ENCODE measurements at places on chromosomes 3 and 15.
A peak's percentile ranks its signal among the peaks of the same experiment; 100 is the strongest.

GRCh38 chr3:14481646-14482036, 58.5 kb downstream of the GRIP2 start:
- DNase-seq: no peak

DNA sequence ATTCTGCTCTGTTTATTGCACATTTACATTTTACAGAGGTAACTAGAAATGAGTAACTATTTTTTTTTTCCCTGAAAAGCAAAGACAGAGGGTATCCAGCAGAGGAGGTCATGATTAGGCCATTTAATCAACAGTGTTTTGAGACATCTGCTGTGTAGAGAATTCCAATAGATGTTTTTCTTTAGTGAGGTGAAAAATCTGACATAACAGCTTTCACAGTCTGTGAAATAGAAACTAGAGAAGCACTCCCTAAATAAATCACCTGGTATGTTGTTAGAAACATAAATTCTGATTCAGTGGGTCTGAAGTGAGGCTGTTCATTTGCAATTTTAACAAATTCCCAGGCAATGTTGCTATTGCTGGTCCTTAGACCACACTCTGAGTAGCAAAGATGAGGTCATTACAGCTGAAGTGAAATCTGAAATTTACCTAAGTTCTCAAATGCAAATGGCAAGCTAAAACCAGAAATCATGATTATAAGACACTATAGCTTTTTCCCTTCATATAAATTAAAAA, 329.2 kb upstream of the LRRC3B start:
- no peak for DNase-seq

DNA sequence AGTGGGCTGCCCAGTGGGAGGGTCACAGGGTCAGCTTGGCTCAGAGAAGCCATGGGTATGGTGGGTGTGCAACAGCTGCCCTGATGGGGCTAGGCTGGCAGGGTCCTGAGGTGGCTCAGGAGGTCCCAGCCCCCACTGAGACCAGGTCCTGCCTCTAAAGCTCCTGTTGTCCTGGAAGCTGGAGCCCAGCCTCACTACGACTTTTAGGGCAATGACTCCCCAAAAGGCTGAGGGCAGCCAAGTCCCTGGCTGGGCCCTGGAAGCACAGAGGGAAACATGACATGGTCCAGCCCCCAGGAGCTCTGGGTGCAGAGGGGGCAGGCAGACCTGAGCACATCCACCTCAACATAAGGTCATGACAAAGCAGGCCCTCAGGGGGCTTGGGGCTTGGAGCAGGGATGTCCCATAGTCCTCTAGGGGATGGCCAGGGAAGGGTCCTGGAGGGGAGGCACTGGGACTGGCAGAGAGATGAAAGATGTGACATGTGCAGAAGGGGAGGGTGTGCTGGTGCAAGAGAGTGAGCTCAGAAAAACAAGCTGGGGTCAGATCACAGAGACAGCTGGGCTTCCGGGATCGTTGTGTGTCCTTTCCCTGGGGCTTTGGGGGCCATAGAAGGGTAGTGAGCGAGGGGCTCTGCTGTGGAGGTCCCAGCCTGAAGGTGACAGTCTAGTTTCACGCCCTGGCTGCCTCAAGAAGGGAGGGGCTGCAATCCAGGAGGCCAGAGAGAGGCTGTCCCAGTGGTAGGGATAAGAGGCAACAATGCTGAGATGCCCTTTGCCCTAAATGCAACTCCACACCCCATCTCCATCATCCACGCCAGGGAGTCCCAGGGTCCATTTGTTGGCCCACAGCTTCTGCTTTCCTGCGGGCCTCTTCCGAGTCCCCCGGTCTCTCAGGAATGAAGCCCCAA, 639 bp upstream of the ITIH3 start:
- no peak for DNase-seq

DNA sequence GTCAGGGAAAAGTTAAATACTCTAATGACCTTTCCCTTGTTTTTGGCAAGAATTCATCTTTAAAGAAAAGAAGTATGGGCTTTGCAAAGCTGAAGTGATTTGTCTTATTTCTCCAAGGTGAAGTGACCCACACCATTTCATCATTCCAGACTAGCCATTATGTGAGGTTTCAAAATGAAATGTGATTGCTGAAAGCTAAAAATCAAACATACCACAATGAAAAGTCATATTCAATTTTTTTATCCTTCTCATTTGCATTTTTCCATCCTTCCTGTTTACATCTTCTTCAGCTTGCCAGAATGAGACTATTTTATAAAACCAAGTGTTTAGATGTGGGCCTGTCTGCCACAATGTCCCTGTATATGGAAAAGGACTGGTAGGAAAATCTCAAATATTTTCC, 142.3 kb upstream of the STRIT1 start:
- no peak for DNase-seq

DNA sequence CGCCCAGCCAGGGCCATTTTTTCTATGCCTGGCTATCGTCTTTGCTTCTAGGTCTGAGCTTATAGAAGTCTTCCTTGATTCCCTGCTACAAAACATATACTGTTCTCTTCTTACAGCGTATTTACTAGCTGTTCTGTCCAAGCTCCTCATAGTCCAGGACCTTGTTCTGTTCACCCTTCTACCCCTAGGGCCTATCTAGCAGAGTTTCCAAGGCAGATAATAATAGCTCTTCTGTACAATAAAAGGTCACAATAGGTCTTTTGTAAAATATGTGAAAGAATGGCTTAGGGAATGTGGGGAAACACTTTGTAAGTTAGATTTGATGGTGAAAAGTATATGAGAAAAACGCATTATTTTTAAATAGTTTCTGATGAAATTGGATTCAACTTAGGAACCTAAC, 158.2 kb downstream of the P3H2 start:
- DNase-seq: no peak

DNA sequence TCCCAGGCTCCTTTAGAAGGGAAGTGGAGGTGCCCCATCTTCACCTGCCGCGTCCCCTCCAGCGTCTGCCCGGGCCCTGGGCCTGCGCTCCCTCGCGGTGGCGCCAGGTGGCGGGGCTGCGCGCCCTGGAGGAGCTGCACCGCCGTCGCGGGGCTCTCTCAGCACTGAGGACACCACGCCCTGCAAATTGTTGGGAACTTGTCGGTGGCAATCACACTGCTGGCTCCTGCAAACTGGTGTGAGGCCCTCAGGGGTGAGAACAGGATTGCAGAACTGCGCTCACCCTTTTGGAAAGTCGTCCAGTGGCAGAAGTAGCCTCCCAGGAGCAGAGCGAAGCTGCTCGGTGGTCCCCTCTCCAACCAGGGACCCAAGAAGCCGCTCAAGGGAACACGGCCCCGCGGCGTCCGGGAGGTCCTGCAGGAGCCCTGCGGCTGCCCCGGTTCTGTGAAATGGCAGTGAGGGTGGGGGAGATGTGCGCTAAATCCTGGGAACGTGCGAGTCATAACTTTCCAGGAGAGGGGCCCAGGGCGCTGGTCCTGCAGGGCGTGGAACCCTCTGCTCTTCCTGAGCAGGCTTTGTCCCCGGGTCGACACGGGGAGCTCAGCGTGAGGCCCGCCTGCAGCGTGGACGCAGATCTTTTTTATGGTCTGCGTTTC, 995 bp upstream of the LRRK1 start:
- peak; percentile 3 for DNase-seq

- DNase-seq: no peak
These were observed 9.7 kb downstream of the APH1B start for GRCh38 chr15:63287109-63287508.

GRCh38 chr3:125175295-125176078, 37.1 kb downstream of the SLC12A8 start:
- no peak for DNase-seq

- DNase-seq: no peak
These were observed 441.9 kb upstream of the THRB start for GRCh38 chr3:24936574-24936973.

DNA sequence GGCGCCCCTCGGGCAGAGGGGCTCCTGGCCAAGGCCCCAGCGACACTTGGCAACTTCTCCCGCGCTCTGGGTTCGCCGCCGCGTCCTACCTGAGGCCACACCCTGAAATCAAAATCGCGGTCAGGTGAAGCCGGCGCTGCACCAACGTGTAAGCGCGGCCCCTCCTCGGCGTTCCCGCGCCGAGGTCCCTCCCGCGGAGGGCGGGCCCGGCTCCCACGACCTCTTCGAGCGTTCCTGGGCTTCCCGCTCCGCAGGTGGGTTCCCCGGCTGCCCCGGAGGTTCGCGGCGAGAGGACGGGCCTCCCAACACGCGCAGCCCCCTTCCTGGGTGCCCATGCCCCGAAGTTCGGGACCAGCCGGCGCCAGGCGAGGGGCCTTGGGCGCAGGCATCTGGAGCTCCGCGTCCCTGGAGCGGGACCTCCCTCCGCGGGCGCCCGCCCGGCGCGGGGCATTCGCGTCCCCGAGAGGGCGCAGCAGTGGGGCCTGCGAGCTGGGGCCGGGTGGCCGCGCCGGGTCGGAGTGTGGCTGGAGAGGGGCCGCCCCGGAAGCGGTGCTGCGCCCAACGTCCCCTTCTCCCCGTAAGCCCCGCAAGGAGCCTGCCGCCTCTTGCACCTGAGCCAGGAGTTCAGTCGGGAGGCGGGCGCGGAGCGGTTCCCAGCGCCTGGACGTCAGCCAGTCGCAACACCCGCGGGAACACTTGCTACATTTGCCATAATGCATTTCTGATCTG, 13.7 kb downstream of the PAK6 start:
- no peak for DNase-seq

- no peak for DNase-seq
These were observed 234.1 kb downstream of the RORA start for GRCh38 chr15:60994963-60995475.

DNA sequence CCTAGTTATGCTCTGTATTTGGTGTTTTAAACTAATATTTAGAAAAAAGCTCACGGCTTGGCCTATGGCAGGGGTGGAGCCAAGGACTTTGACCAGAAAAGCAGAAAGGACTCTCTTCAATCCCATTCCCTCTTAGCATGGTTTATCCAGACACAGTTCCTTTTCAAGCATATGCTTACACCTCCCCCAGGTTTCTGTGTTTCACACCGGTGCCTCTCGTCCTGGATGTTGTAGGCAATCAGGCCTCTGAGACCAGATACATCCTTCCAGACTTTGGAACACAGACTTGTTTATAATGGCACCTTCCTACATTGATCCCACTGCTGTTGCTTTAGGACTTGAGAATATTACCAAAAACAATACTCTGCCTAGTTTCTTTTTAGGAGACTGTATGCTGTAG, 440.5 kb upstream of the ARPP21 start:
- DNase-seq: no peak

- DNase-seq: no peak
These were observed 91.6 kb downstream of the CDIN1 start for GRCh38 chr15:36671017-36671416.

DNA sequence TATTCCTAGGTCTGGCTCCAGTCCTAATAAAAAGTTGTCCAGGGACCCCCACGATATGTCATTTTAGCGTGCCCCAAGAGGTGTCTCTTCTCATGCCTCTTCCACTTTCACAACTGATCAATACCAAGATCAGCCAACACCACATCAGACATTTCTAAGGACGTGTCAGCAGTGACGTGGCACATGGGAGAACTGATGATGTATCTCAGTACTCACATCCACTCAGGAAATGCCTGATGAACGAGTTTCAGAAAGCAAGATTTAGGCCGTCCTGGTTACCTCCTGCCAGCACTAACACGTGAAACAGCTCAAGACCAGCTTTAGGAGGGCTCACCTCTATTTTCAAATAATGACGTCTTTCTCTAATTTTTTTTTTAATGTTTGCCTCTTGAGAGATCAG, 19.6 kb downstream of the VGLL4 start:
- DNase-seq: no peak

DNA sequence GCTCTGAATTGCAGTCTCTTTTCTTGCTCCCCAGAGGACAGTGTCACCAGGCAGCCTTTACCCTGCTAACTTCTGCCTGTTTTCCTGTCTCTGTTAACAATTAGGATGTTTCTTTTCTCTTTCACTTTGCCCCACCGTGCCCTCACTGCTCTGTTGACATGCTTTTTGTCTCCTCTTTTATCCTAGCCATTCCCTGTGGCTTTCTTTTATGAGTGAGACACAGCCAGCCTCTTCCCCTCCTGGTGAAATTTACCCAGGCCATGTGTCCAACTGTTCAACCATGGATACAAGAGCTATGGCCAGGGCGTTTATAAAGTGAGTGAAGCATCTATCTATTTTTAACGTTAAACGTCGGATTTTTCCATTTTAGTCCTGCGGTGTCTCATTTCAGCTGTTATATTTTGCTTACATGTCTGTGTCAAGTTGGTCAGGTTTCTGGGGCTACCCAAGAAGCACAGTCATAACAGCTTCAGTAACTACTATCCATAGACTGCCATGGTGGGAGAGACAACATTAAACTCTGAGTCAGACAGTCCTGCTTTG, 443.2 kb upstream of the AZI2 start:
- DNase-seq: no peak

DNA sequence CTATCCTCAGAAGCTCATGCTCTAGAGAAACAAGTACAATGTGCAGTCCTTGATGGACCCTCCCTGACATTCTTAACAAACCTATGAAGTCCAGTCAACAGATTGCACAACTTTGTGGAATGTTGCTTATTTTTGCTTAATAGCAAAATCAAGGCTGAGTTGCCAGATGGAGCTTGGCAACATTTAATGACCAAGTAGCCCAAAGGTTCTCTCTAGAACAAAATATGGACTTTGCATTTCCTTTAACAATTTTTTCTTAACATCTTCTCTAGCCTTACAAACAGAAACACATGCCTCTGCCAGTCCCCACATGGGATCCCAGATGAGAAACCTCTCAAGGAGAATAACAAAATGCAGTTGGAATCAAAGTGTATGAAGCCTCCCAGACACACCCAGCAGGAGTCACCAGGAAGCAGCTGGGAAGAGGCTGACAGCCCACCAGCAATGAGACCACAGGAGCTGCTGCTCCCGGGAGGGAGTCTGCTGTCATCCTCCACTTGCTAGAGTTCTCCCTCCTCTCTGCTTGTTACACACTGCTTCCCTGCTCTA, 422.5 kb upstream of the CDIN1 start:
- no peak for DNase-seq

DNA sequence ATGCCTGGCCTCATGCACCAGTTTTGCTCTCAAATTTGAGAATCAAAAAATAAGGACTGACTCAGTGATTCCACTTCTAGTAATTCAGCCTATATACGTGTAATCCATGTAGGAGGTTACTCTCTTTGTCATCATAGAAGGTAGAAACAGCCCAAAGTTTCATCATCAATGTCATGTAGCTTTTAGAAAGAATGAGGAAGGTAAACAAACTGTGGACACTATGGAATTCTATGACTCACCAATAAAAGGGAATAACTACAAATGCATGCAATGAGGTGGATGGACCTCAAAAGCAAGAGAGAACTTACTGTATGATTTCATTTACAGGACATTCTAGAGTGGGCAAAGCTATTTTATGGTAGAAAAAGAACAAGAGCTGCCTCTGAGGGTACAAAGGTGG, 93.2 kb upstream of the LRIG1 start:
- DNase-seq: no peak

GRCh38 chr3:74801924-74802323, 187.5 kb upstream of the CNTN3 start:
- DNase-seq: no peak

GRCh38 chr3:108037770-108038169, 53.1 kb downstream of the CD47 start:
- DNase-seq: no peak

Measured in activated CD8-positive, alpha-beta memory T cell treated with anti-CD3 and anti-CD28 coated beads for 1 hour (primary cell).